Peyer's patch (tissue), 4 donors: ENCODE measurements at places on chromosomes 5 and 9. TPM values are rescaled to one million over a fixed set of nuclear protein-coding genes. Genes with fewer than 3 reads are reported as not detected.
A peak's percentile ranks its signal among the peaks of the same experiment; 100 is the strongest.

DNA sequence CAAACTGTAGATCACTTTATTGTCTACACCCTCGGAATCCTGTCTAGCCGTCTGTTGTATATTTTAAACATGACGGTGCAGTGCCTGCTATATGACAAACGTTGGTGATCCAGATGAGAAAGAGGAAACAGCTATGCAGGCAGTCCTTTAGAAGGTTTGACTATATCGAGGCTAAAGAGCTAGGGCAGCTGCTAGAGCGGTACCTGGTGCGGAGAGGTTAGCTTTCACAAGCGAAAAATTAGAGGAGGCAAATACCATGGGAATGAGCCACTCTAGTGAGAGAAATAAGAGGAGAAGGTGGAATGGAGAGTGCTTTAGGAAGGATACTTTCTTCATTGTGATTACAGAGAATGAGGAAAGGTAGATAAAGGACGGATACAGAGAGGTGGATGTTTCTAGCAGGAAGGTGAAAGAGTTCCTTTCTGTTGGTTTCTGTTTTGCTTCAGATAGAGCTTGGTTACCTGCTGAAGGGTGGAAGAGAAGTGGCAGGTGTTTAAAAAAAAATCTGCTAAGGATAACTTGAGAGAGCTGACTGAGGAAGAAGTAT, 959 bp upstream of the FBXL17 start:
- no peaks in the 10 kb centered on the region for H3K36me3 ChIP-seq
- peak overlapping the region; percentile 85 for H3K4me3 ChIP-seq
- DNase-seq: no peak

DNA sequence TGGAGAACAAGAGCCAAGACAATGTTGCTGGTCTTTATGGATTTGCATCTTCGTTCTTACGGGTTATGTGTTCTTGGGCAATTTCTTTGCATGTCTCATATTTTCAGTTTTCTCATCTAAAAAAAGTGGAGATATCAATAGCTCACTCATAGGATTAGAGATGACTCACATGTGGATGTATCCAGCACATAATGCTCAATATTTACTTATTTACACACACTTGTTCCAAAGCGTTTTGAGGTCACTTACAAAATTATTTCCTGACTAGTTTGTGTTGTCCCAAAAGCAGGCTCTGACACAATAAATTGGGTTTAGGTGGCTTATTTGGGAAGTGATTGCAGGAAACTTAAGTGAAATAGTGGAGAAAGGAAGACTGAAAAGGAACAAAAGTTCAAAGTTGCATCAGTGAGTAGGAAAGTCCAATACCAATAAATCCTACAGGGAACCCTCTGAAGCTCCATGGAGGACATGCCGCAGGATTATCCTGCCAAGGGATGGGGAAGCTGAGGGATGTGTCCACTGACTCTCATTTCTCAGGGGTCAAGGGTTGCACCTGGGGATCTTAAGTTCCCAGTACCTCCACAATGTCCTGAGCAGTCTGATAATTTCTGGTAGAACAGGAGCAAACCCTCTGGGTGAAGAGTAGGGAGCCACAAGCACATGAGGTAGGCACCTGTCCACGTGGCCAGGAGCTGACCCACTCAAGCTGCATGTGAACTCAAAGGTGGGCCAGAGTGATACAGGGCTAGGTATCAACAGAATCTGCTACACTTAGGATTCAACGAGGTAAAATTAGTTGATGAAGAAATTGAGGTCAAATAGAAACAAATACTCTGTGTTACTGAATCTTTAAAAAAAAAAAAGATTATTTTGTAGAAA, 37.4 kb upstream of the SLC44A1 start:
- no peak for DNase-seq
- H3K4me1 ChIP-seq: no peaks in the 10 kb centered on the region
- no peaks in the 10 kb centered on the region for H3K36me3 ChIP-seq
- H3K27me3 ChIP-seq: no peaks in the 10 kb centered on the region

GRCh38 chr5:43553381-43553780, 3.5 kb downstream of the PAIP1 start:
- no peak overlapping the region for H3K27ac ChIP-seq
- H3K36me3 ChIP-seq: no peaks in the 10 kb centered on the region
- H3K4me1 ChIP-seq: peaks cover 32% of the 10 kb centered on the region
- DNase-seq: no peak

GRCh38 chr5:59698207-59699178, 195.0 kb downstream of the PDE4D start:
- DNase-seq: no peak
- H3K4me3 ChIP-seq: no peak overlapping the region
- no peak overlapping the region for H3K27ac ChIP-seq
- H3K36me3 ChIP-seq: no peaks in the 10 kb centered on the region
- no peaks in the 10 kb centered on the region for H3K4me1 ChIP-seq

Gene URM1
- 47.7 TPM for total RNA-seq

Gene PCDHGB2
- 1.7 TPM for total RNA-seq
